ENCODE measurements at places on chromosomes 4 and X. TPM values are rescaled to one million over a fixed set of nuclear protein-coding genes. Genes with fewer than 3 reads are reported as not detected.

- H3K27me3 ChIP-seq, result no peaks in the 10 kb centered on the region
- DNase-seq, result no peak
- no peaks in the 10 kb centered on the region for H3K4me1 ChIP-seq
- H3K27ac ChIP-seq, result no peak overlapping the region
- H3K36me3 ChIP-seq, result no peaks in the 10 kb centered on the region
Measured at GRCh38 chrX:90040807-90041206, 119.1 kb downstream of the TGIF2LX start.

DNA sequence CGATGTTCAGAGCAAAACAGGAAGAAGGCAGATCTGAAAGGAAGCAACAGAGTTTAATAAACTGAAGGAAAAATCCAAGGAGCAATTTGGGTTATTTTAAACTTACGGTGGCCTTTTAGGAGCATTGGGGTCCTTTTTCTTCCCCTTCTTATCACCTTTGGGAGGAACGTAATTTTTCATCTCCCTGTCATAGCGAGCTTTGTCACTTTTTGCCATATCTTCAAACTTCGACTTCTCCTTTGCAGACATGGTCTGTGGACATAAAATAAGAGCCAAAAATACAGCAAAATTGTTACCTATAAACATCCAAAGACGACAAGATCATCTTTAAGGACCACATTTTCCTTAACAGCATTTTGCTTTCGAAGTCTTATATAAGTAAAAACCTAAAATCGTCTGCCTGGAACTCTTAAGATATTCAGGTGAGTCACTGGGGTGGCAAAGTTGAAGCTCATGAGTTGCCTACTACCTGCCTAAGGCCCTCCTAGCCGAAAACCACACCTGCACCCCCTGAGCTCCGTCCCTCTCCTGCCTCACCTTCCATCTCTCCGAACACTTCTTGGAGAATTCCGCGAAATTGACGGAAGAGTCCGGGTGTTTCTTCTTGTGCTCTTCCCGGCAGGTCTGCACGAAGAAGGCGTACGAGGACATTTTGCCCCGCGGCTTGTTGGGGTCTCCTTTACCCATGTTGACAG, 1.0 kb downstream of the HMGB2 start:
- no peaks in the 10 kb centered on the region for H3K27me3 ChIP-seq
- peak overlapping the region; percentile 95 for H3K4me3 ChIP-seq
- no peak for DNase-seq
- H3K4me1 ChIP-seq, result peaks cover 23% of the 10 kb centered on the region

The PCYT1B gene
- total RNA-seq, result 15.9 TPM

DNA sequence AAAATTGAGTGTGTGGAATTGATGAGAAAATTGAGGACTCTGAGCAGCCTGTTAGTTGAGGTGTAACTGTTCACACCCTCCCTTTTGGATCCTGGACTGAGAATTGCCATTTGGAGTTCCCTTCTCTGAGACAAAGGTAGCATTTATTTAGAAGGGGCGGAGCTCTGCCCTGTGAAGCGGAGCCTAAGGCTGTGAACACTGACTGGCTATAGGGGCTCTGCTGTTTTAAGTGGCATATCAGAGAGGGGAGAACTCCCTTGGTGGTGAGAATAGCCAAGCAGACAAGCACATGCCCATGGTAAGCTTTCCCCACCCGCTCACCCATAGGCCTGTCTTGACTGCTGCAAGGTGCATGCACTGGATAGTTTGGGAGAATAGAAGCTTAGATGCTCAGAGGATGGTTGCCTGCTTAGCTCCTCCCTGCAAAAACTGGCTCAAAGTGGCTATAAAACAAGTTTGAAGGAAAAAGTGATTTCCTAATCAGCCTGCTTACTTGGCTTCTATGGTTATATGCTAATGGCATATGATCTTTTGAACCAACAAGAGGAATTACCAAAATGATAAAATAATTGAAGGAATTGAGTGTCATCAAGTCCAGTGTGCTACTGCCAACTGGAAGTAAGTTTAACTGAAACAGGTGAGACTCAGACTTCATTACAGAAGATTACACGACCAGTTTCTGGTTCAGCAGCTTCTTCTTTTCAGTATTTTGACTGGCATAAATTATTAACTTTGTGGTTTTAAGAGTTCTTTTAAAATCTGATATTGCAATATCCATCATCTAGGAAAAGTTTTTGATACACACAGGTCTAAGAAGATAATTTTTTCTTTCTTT, 108.4 kb downstream of the AFF1 start:
- H3K27me3 ChIP-seq, result no peaks in the 10 kb centered on the region
- DNase-seq, result no peak
- H3K27ac ChIP-seq, result no peak overlapping the region
- peaks cover 31% of the 10 kb centered on the region for H3K4me1 ChIP-seq
- H3K36me3 ChIP-seq, result peaks cover 5% of the 10 kb centered on the region
- H3K4me3 ChIP-seq, result no peak overlapping the region

The ENAM gene
- total RNA-seq, result not detected

GRCh38 chrX:110318664-110318968, 731 bp upstream of the AMMECR1 start:
- H3K4me1 ChIP-seq, result peaks cover 27% of the 10 kb centered on the region
- DNase-seq, result no peak
- peak overlapping the region; percentile 66 for H3K27ac ChIP-seq
- no peaks in the 10 kb centered on the region for H3K36me3 ChIP-seq

GRCh38 chrX:31652650-31653049, 580.8 kb upstream of the FTHL17 start:
- H3K4me3 ChIP-seq, result no peak overlapping the region
- no peaks in the 10 kb centered on the region for H3K27me3 ChIP-seq
- H3K27ac ChIP-seq, result no peak overlapping the region

DNA sequence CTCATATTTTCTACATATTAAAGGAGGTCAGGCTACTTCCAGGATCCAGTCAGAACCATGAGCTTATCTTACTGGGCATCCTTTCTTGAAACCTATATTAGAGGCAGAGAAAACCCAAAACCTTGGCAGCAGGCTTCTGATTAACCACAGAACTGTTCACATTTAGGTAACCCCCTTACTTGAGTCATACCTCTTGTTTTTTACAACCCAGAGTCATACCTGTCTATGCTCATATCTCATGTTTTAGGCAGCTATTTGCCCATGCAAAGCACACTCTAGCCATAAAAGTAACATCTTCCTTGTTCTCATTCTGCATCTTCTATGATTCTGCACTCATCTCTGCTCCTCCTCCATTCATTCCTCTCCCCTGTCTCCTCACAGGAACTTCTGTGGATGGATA, 138.0 kb upstream of the SMIM31 start:
- no peaks in the 10 kb centered on the region for H3K4me1 ChIP-seq
- no peaks in the 10 kb centered on the region for H3K36me3 ChIP-seq
- no peak overlapping the region for H3K4me3 ChIP-seq
- no peaks in the 10 kb centered on the region for H3K27me3 ChIP-seq
- no peak overlapping the region for H3K27ac ChIP-seq

The TCEAL6 gene
- total RNA-seq, result not detected

DNA sequence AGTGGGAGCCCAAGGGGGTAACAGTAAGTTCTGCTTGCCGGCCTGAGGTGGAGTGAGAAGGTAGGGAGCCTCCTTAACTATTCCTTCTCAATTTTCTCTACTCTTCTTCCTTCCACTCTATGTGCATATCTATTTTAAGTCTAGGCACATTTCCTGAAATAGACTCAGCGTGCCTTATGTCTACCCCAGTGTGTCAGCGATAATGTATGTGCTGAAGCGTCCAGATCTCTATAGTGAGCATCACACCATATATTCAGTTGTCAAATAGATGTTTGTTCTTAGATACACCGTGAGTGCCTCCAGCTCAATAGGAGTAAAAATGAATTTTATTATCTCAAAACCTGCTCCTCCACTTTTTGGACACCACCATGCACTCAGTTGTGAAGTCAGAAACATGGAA, 51.5 kb upstream of the RAB33B start:
- H3K27ac ChIP-seq, result no peak overlapping the region
- no peak for DNase-seq
- no peaks in the 10 kb centered on the region for H3K27me3 ChIP-seq
- no peak overlapping the region for H3K4me3 ChIP-seq
- no peaks in the 10 kb centered on the region for H3K36me3 ChIP-seq
- H3K4me1 ChIP-seq, result no peaks in the 10 kb centered on the region

DNA sequence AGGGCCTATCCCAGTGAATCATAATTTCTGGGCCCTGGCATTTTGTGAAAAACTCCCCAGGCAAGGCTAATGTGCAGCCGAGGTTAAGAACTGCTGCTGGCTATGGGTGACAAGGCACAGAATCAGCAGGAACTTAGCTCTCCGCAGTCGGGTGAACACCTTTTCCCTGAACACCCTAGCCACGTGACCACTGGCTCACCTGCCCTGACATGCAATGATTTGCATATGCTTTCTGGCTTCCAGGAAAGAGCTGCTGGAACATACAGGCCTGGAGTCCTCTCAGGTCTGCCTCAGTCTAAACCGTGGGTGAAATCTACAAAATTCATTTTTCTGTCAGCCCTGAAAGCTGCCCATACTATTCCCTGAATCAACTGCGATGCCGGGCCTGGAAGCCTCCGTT, 56.6 kb downstream of the ZNF827 start:
- DNase-seq, result no peak
- peaks cover 22% of the 10 kb centered on the region for H3K36me3 ChIP-seq
- H3K4me1 ChIP-seq, result no peaks in the 10 kb centered on the region
- H3K27me3 ChIP-seq, result no peaks in the 10 kb centered on the region
- H3K4me3 ChIP-seq, result no peak overlapping the region

DNA sequence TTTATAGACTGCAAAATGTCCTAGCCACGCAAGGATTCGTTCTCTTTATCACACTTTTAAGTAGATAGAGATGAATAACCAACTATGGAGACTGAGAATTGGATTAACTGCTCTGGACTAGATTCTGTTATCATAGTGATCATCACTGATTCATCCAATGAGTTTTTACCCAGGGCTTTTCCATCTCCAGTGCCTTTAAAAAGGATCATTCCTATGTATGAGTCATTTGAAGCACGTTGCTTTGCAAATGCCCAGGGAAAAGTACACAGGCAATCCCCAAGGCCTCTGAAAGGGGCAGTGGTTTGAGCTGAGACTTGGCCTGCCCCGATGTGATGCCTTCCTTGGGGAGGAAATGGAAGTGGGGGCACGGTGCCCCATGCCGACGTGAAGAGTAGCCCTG, 122.7 kb upstream of the PSAPL1 start:
- no peak overlapping the region for H3K27ac ChIP-seq
- H3K36me3 ChIP-seq, result no peaks in the 10 kb centered on the region
- H3K27me3 ChIP-seq, result no peaks in the 10 kb centered on the region
- peaks cover 27% of the 10 kb centered on the region for H3K4me1 ChIP-seq
- peak; percentile 21 for DNase-seq

GRCh38 chrX:75278991-75279390, 5.1 kb downstream of the UPRT start:
- peaks cover 8% of the 10 kb centered on the region for H3K4me1 ChIP-seq
- H3K4me3 ChIP-seq, result no peak overlapping the region
- DNase-seq, result no peak
- H3K27me3 ChIP-seq, result no peaks in the 10 kb centered on the region

DNA sequence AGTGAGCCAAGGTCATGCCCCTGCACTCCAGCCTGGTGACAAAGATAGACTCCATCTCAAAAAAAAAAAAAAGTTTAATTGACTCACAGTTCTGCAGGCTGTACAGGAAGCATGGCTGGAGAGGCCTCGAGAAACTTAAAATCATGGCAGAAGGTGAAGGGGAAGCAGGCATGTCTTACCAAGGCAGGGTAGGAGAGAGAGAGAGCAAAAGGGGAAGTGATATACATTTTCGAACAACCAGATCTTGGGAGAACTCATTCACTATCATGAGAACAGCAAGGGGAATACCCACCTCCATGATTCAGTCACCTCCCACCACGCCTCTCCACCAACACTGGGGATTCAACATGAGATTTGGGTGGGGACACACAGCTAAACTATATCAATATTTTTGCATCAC, 315.2 kb upstream of the HTR2C start:
- H3K27ac ChIP-seq, result no peak overlapping the region
- no peaks in the 10 kb centered on the region for H3K36me3 ChIP-seq
- no peak overlapping the region for H3K4me3 ChIP-seq

The MAGEC3 gene
- total RNA-seq, result not detected

The FBXL5 gene
- total RNA-seq, result 45.3 TPM

The DCAF4L1 gene
- not detected for total RNA-seq

The METTL14 gene
- total RNA-seq, result 44.9 TPM

GRCh38 chr4:113383111-113383785, 333.8 kb downstream of the ANK2 start:
- no peaks in the 10 kb centered on the region for H3K36me3 ChIP-seq
- no peak overlapping the region for H3K27ac ChIP-seq
- H3K27me3 ChIP-seq, result no peaks in the 10 kb centered on the region
- DNase-seq, result no peak

The AKAP14 gene
- 1.9 TPM for total RNA-seq

- DNase-seq, result no peak
- 0 out of 3 replicates have a peak, but pooled peaks cover 14% of the 10 kb centered on the region for H3K36me3 ChIP-seq
- H3K27me3 ChIP-seq, result no peaks in the 10 kb centered on the region
- H3K4me1 ChIP-seq, result no peaks in the 10 kb centered on the region
Measured at GRCh38 chr4:40152637-40153036, 44.2 kb upstream of the RHOH start.

The SMIM31 gene
- not detected for total RNA-seq

DNA sequence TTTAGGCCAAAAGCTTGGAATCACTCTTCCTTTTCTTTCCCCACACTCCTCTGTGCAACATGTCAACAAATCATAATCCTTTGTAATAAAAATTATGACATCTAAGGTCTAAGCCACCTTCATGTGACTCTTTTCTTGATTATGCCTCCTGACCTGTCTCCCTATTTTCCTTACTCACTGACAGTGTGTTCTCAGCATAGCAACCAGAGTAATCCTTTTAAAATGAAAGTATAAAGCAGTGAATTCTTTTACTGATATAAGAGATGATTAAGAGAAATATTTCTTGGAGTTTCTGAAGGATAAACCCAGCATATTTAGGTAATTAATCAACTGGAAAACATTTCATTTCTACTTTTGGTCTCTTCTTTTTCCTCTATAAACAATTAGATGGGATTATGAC, 44.7 kb downstream of the USO1 start:
- no peaks in the 10 kb centered on the region for H3K36me3 ChIP-seq
- DNase-seq, result no peak
- no peak overlapping the region for H3K4me3 ChIP-seq
- H3K27ac ChIP-seq, result no peak overlapping the region
- H3K27me3 ChIP-seq, result no peaks in the 10 kb centered on the region
- H3K4me1 ChIP-seq, result no peaks in the 10 kb centered on the region

The CFP gene
- total RNA-seq, result not detected

- peaks cover 52% of the 10 kb centered on the region for H3K4me1 ChIP-seq
- peak overlapping the region; percentile 94 for H3K27ac ChIP-seq
- DNase-seq, result peak; percentile 20
- no peaks in the 10 kb centered on the region for H3K36me3 ChIP-seq
- peak overlapping the region; percentile 85 for H3K4me3 ChIP-seq
- H3K27me3 ChIP-seq, result no peaks in the 10 kb centered on the region
Measured at GRCh38 chr4:48779095-48779997, 733 bp downstream of the FRYL start.

GRCh38 chrX:31063114-31063513, 8.7 kb downstream of the FTHL17 start:
- H3K36me3 ChIP-seq, result no peaks in the 10 kb centered on the region
- no peak overlapping the region for H3K4me3 ChIP-seq
- no peaks in the 10 kb centered on the region for H3K4me1 ChIP-seq

All from HepG2 (cell line).